ENCODE measurements at places on chromosomes 6 and 20. TPM values are rescaled to one million over a fixed set of nuclear protein-coding genes. Genes with fewer than 3 reads are reported as not detected.

DNA sequence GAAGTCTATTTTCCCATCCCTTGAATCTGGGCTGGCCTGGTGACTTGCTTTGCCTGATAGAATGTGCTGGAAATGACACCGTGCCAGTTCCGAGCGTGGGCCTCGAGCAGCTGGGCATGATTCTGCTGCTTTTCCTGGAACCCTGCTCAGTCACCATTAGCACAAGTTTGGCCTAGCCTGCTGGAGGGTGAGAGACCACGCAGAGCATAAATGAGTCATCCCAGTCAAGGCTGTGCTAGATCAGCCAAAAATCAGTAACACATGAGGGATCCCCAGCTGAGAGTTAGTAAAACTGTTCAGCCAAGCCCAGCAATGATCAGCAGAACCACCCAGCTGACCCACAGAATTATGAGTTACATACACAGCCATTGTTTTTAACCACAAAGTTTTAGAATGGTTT lies 74.8 kb upstream of the TOP1 start:
- no peak overlapping the region for H3K4me3 ChIP-seq
- no peaks in the 10 kb centered on the region for H3K27me3 ChIP-seq
- H3K36me3 ChIP-seq = no peaks in the 10 kb centered on the region
- H3K4me1 ChIP-seq = no peaks in the 10 kb centered on the region
- DNase-seq = no peak

DNA sequence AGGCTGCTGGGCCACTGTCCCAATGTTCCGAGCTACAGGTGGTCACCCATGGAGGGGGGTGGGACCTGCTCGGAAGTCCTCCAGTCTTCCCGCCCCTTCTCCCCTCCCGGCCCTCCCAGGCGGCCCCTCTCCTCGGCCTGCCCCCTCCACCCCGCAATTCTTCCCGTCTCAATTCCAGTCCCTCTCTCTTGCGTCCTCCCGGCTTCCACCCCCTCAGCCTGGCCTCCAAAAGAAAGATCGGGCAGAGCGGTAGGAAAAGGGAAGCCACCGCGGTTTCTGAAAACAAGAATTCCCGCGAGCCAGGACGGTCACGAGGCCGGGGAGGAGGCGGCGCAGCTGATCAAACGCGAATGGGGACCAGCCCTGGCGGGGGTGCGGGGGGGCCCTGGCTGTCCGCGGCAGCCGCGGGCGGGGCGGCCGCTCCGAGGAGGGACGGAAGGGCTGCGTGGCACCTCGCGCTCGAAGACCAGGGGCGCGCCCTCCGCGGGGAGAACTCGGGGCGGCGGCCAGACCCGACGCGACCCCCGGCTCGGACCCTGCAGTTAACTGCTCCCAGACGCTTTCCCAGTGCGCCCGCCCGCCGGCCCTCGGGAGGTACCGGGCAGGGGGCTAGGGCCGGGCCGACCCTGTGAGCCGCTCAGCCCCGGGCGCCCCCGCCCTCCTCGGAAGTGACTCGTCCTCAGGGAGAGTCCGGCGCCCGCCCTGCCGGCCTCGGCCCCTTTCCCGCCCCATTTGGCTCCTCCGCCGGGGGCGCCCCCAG lies 1.0 kb downstream of the PXDC1 start:
- peaks cover 12% of the 10 kb centered on the region for H3K4me1 ChIP-seq
- no peaks in the 10 kb centered on the region for H3K27me3 ChIP-seq
- H3K4me3 ChIP-seq = peak overlapping the region; percentile 60
- no peaks in the 10 kb centered on the region for H3K36me3 ChIP-seq
- peak overlapping the region; percentile 94 for H3K27ac ChIP-seq
- peak; percentile 88 for DNase-seq

APCDD1L gene
- 0.23 TPM for total RNA-seq

TP53TG5 gene
- total RNA-seq = not detected
